ENCODE measurements at places on chromosomes 16 and 17. TPM values are rescaled to one million over a fixed set of nuclear protein-coding genes. Genes with fewer than 3 reads are reported as not detected.

Gene CPHXL2
- not detected for total RNA-seq

Gene RNF227
- total RNA-seq = 1.9 TPM

DNA sequence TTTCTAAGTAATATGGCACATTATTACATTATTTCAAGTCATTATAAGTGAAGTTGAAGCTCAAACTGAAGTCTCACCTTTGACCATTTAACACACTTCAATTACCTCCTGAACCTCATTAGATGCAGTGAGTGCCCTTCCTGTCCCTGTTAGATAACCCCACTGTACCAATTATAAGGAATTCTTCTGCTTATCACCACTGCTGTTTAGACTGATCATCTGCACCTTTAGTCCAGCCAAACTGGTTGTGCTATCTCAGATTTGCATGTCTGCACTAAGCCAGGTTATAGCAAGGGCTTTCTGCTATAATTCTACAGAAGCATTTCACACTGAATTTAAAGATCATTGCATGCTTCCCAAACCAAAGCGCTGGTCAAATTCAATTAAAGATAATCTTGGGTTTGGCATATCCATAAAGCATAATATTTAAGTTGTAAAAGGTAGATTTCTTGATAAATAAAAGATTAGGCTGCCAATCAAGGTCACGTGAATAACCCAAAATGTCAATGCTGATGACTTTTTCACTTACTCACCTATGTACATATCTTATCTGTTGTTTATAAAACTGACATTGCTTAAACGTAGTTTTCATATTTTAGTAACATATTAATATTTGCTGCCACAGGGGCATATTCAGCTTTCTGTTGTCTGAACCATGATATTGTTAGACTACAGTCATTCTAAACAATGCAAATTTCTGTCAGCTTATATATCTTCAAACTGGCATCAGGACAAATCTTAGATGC is 11.9 kb downstream of the ITFG1 start:
- peaks cover 27% of the 10 kb centered on the region for H3K36me3 ChIP-seq
- H3K27me3 ChIP-seq = no peaks in the 10 kb centered on the region
- no peak overlapping the region for H3K27ac ChIP-seq
- H3K4me1 ChIP-seq = no peaks in the 10 kb centered on the region
- no peak overlapping the region for H3K4me3 ChIP-seq
- DNase-seq = no peak

GRCh38 chr17:38825762-38826247 is 684 bp upstream of the CWC25 start:
- no peak for DNase-seq
- H3K27ac ChIP-seq = peak overlapping the region; percentile 73
- H3K4me1 ChIP-seq = peaks cover 2% of the 10 kb centered on the region
- H3K27me3 ChIP-seq = no peaks in the 10 kb centered on the region
- peak overlapping the region; percentile 96 for H3K4me3 ChIP-seq

DNA sequence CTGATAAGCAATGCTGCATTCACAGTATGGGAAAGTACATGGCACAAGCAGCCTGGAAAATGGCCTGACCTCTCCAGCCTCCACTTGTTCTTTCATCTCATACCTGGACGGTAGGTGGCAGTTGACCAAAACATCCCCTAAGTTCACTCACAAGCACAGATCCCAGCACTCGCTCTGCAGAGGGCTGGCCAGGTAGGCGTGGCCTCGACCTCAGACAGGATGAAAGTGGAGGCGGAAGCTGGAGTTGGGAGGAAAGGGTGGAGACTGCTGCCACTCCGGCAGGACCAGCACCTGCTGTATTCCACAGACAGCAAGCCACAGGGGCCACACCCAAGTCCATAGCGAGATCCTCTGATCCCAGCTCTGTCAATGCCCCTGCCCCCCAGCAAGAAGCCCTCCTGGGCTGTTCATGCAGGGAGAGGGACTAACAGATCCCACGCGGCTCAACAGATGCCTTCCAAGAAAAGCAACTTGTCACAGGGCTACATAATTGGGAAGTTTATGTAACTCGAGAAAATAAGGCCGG is 31.3 kb downstream of the ZCCHC14 start:
- H3K4me1 ChIP-seq = peaks cover 1% of the 10 kb centered on the region
- H3K36me3 ChIP-seq = peaks cover 33% of the 10 kb centered on the region
- DNase-seq = peak; percentile 97
- H3K27ac ChIP-seq = no peak overlapping the region

- H3K27ac ChIP-seq = no peak overlapping the region
- peaks cover 21% of the 10 kb centered on the region for H3K36me3 ChIP-seq
- H3K4me1 ChIP-seq = no peaks in the 10 kb centered on the region
- no peak overlapping the region for H3K4me3 ChIP-seq
- no peaks in the 10 kb centered on the region for H3K27me3 ChIP-seq
These were observed 813.9 kb downstream of the KCNJ18 start for GRCh38 chr17:22506231-22506630.

GRCh38 chr17:57419940-57420550 is 163.7 kb downstream of the MSI2 start:
- peaks cover 11% of the 10 kb centered on the region for H3K36me3 ChIP-seq
- no peak overlapping the region for H3K27ac ChIP-seq

DNA sequence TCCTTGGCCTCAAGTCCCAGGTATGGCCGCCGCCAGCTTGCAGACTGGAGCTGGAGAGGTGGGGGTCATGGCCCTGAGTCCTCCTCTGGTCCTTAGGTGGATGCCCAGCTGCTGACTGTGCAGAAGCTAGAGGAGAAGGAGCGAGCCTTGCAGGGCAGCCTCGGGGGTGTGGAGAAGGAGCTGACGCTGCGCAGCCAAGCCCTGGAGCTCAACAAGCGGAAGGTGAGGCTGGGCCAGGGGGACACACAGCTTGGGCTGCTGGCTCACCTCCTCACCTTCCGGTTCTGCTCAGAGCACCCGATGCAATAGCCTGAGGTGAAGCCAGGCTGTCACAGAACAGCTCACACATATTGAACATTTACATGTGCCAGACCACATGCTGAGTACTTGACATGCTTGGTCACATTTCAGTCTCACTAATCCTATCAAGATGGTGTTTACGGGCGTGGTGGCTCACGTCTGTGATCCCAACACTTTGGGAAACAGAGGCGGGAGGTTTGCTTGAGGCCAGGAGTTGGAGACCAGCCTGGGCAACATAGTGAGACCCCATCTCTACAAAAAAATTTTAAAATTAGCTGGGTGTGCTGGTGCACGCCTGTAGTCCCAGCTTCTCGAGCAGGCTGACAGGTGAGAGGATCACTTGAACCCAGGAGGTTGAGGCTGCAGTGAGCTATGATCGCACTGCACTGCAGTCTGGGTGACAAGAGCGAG is 7.4 kb downstream of the RNF40 start:
- H3K4me3 ChIP-seq = no peak overlapping the region
- H3K4me1 ChIP-seq = no peaks in the 10 kb centered on the region
- no peak for DNase-seq
- H3K27ac ChIP-seq = no peak overlapping the region
- peaks cover 59% of the 10 kb centered on the region for H3K36me3 ChIP-seq
